ENCODE measurements at places on chromosomes 3 and 15.

- no peak for DNase-seq
Measured at GRCh38 chr3:86930181-86930580, 60.8 kb downstream of the VGLL3 start.

DNA sequence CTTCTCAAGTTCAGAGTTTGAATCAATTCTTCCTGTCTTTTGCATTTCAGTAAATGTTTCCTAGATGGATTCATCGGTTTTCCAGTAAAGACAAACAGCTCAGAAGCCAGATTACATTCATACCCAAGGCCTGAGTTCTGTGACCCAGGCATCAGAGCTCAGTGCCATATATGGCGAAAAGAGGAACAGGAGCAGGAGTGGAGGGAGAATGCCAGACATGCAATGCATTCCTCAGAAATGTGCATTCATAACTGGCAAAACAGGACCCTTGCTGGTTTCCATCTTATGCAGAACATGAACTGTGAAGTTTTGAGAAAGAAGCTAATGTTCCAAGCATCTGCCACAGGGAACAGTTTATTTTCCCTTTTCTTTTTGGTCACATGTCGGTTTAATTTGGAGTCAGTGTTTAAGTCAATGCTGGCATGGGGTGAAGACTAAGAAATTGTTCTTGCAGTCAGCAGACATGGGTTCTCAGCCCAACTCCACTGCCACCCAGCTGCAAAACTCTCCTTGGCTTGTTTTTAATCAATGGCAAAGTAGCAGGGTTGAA, 116.5 kb downstream of the LPP start:
- DNase-seq, result no peak

DNA sequence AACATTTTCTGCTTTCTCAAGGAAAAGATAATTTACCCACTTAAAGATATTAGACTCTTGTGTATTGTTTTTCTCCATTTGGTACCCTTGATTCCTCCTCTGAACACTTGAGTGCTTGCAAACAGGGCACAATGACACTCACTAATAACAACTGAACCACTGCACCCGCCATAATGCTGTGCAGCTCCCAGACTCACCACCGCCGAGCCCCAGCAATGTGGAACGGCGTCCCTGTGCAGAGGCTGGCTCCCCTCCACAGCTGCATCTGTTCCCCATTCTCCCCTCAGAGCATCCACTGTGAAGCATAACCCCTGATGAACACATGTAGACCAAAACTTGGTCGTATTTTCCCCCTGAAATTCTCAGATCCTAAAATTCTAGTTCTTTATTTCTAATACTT, 276.2 kb upstream of the PLSCR5 start:
- no peak for DNase-seq

DNA sequence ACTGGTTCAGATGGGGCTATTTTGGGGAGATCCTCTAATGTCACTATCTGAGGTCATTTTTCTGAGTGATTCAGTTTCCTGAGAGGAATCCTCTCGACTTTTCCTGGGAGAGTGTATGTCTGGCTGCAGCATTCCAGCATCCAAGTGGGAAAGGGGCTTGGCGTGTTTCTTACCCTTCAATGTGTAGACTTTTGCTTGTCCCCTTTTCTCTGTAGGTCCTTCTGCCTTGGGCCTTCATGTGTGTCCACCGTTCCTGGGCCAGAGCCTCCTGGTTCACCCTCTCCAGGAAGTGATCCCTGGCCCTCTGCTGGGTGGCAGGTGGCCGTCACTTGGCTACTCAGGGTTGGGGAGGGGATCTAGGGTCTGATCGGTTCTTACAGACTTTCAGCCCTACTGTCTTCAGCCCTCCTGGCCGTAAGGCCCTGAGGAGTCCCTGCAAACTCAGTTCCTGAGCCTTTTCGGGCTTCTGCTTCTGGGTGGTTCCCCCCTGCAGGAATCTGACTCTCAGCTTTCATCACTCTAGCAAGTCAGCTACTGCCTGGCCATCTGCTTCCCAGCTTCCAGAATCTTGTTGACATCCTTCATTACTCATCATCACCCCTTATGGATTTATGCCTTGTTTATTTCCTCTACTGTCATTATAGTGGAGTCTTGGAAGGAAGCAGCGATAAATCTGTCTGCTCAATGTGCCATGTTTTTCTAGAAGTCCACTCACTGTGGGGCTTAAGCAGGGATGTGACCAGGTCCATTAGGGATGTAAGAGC, 36.5 kb downstream of the GOLGA6L10 start:
- no peak for DNase-seq

- no peak for DNase-seq
Measured at GRCh38 chr3:132236701-132237651, 80.2 kb upstream of the ACP3 start.

DNA sequence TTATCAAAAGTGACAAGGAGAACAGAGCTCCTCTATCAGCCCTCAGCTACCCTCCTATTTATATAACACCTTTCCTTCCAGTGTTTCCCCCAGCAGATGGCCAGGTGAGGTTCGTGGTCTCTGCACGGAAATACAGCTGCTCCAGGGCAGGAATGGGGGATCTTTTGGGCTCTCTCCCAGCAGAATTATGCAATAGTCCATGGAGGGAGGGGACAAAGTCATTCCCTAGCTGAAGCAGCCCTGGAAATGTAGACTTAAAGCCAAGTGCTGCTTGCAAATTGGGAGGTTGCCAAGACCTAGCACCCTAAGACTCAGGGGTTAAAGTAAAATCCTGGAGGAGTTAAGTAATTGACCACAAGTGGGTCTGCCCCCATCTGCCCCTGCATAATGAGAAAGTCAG, 256.3 kb downstream of the LRTM1 start:
- DNase-seq, result no peak

- no peak for DNase-seq
Measured at GRCh38 chr3:42119561-42120355, 28.6 kb downstream of the TRAK1 start.

DNA sequence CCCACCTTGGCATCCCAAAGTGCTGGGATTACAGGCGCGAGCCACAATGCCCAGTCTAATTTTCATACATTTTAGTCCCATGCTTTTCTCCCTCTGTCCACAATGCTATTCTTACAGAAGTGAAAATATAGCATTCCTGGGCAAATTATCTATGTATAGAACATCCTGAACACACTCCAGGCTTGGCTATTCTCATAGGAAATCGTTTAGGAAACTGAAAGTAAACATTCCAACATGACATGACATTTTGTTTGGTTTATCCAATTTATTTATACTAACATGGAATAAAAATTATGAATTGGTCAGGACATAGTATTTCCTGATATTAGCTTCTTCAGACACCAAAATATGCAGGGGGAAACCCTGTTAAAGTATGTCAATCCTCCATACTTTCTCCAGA, 52.6 kb downstream of the SYNM start:
- DNase-seq, result no peak

GRCh38 chr3:14902719-14903118, 44.7 kb upstream of the NR2C2 start:
- DNase-seq, result no peak

GRCh38 chr3:197466586-197467399, 89.0 kb downstream of the BDH1 start:
- peak; percentile 5 for DNase-seq

DNA sequence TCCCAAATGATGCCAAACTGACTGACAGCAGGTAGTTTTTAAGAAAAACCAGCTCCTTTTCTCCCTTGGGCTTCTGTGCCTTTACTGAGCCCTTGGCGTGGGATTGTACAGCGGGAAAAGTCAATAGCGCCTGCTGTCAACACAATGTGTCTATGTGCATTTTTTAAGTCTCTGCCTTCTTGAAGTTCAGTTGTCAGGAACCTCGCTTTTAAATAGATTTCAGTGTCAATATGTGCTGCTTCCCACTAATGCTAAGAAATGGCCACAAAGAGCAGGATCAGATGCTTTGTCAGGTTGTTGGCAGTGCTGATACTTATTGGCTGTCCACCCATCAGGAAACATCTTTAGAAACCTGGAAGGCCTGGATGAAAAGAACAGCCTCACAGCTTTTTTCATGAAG, 424.4 kb downstream of the C3orf38 start:
- no peak for DNase-seq

DNA sequence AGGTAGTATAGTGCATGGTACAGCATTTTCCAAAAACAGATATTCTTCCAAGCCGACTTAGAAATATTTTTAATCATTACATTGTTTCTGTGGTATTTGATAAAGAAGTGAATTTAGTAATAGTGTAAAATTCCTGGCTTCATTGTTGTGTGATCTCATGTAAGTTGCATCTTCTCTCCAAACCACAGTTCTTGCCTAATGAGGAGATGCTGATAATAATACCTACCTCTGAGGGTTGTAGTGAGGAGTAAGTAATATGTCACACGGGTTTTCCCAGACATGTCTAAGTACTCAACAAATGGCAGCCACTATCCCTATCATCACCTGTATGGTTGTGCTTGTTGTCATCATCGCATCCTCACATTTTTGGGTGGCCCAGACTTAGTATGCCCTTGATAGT, 167.3 kb downstream of the SLCO3A1 start:
- DNase-seq, result no peak

- DNase-seq, result peak; percentile 2
Measured at GRCh38 chr3:45988804-45989203, 6.8 kb downstream of the FYCO1 start.

GRCh38 chr3:107660306-107660976, 137.7 kb downstream of the BBX start:
- DNase-seq, result peak; percentile 61

DNA sequence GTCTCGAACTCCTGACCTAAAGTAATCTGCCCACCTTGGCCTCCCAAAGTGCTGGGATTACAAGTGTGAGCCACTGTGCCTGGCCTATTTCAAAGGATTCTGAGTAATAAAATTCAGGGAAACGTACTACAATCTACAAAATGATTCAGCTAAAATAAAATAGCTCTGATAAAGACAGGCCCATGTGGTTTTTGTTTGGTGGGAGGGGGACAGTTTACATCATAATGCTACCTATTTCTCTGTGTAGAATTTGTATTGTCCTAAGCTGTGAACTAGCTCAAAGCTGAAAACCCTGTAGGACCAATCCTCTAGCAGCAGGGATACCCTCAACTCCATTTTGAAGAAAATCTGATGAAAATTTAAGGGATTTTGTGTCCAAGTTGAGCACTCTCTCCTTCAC, 25.8 kb downstream of the CDV3 start:
- DNase-seq, result no peak

- no peak for DNase-seq
Measured at GRCh38 chr3:76362643-76363042, 577.3 kb upstream of the ZNF717 start.

GRCh38 chr3:140453750-140454149, 224.1 kb upstream of the TRIM42 start:
- no peak for DNase-seq

- DNase-seq, result no peak
Measured at GRCh38 chr3:116033516-116033915, 410.2 kb downstream of the GAP43 start.

DNA sequence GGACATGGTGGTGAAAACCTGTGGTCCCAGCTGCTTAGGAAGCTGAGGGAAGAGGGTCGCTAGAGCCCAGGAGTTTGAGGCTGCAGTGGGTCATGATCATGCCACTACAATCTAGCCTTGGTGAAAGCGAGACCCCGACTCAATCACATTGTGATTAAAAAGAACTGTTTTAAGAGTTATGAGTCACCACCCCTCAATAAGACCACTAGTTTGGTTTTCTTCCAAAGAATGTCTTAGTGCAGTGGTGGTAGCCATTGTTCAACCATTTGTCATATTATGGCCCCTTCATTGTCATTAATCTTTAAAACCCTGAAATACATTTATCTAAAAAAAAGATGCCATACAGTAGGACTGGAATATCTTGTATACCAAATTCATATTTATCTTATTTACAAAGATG, 48.8 kb downstream of the BLM start:
- DNase-seq, result no peak

DNA sequence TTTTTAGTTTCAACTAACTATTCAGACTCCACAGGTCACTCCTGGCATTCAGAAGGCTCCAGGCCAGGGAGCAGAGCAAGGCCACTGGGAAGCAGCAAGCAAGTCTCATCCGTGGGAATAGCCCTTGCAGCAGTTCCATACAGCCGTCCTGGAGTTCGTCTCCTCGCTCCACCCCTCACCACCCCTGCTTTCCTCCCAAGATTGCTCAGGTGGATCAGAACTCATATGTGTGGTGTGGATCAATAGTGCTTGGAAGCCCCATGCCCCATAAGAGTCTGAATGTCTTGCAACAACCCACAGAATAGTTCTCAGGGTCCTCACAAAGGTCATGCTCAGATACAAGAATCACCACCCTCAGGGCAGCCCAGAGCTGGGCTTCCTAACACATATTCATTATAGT, 44.5 kb downstream of the SUSD5 start:
- DNase-seq, result no peak

- DNase-seq, result peak; percentile 65
Measured at GRCh38 chr3:114365909-114366308, 72.1 kb downstream of the TIGIT start.

DNA sequence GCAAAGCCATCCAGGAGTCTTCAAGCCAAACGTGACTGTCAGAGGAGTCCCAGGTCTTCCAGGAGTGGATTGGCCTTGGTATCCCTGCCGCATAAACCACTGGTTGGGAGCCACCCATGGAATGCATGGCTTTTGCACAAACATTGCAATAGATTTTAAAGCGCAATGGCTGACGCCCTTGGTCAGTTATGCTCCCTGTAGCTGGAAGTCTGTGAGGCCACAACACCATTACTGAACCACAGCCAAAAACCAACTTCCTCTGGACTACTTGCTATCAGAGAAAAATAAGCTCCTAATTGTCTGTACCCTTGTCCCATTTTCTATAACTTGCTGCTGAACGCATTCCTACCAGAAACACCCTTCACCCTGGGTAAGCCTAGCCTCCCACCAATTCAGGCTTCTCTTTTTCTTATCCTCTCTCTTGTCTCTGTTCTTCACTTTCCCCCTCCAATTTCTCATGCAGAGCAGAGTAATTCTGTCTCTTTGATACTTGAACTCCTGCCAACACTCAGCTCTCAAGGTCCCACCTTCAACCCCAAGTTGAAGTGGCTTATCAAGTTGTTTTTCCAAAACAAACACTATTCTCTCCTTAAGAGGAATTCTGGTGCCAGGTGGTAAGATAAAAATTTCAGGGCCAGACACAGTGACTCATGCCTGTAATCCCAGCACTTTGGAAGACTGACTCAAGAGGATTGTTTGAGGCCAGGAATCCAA, 176.4 kb upstream of the UBE2E1 start:
- DNase-seq, result peak; percentile 54

DNA sequence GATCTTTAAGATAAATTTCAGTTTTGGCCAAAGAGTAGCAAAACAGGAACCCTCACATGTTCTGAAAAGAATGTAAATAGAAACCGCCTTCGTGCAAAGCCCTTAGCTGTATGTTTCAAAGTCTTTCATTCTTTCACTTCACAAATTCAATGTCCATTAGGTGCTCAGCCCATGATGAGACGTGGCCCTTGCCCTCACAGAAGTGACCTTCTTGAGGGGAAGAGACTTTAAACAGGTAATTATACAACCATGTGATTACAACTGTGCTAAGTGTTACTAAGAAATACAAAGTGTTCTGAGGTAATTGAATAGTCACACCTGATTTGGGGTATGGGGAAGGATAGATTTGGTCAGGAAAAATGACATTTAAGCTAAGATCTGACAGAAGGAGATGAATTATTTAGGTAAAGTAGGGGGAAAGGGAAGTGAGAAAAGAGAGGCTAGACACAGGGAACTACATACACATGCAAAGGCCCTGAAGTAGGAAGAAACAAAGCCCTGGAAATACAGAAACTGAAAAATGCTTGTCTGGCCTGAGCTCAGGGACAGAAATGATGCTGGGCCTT, 19.6 kb downstream of the HSPBAP1 start:
- DNase-seq, result no peak

GRCh38 chr3:116057400-116058006, 387.8 kb downstream of the LSAMP start:
- peak; percentile 78 for DNase-seq

- DNase-seq, result no peak
Measured at GRCh38 chr3:100257586-100257985, 3.2 kb upstream of the TBC1D23 start.

- DNase-seq, result peak; percentile 66
Measured at GRCh38 chr3:196502775-196503195, 783 bp downstream of the RNF168 start.
